ENCODE measurements at places on chromosomes 16 and 17.
A peak's percentile ranks its signal among the peaks of the same experiment; 100 is the strongest.

DNA sequence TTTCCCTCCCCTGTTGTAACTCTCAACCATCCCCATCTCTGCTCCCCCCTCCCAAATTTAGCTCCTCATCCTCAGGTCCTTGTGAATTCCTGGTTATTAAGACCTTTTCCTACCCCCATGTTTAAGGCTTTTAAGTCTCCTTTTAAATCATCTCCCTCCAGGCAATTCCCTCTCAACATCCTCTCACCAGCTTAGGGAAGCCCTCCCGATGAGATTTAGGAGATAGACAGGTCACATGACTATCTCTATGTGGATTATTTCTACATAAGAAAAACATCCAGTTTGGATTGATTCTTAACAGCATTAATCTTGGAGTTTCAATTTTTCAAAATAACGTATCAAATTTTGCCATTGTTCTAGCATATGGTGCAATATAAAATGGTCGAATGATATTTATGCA lies 12.5 kb upstream of the WSB1 start:
- no peak for DNase-seq

GRCh38 chr17:71229070-71229469 lies 891.8 kb upstream of the SOX9 start:
- no peak for DNase-seq

GRCh38 chr16:54444851-54445458 lies 158.4 kb upstream of the IRX3 start:
- no peak for DNase-seq

GRCh38 chr17:28545787-28546415 lies 6.5 kb downstream of the UNC119 start:
- DNase-seq = no peak

GRCh38 chr17:60158751-60159478 lies 9.1 kb downstream of the CA4 start:
- DNase-seq = no peak

DNA sequence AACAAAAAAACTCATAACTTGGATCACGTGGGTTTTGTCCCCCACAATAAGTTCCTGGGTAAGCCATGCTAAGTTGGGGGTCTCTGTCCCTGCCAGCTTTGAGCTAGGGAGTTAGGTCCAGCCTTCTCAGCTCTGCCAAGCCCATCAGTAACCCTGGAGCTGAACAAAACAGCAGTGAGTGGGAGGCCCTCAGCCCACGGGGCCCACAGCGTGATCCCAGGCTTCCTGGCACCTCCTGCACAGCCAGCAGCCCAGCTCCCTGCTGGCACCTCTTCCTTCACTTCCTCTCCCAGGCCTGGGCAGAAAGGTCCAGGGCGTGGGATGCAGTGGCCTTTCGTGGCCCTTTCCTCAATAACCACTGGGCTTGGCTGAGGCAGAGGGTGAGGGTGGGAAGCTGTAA lies 35.5 kb upstream of the CDC42EP4 start:
- no peak for DNase-seq

DNA sequence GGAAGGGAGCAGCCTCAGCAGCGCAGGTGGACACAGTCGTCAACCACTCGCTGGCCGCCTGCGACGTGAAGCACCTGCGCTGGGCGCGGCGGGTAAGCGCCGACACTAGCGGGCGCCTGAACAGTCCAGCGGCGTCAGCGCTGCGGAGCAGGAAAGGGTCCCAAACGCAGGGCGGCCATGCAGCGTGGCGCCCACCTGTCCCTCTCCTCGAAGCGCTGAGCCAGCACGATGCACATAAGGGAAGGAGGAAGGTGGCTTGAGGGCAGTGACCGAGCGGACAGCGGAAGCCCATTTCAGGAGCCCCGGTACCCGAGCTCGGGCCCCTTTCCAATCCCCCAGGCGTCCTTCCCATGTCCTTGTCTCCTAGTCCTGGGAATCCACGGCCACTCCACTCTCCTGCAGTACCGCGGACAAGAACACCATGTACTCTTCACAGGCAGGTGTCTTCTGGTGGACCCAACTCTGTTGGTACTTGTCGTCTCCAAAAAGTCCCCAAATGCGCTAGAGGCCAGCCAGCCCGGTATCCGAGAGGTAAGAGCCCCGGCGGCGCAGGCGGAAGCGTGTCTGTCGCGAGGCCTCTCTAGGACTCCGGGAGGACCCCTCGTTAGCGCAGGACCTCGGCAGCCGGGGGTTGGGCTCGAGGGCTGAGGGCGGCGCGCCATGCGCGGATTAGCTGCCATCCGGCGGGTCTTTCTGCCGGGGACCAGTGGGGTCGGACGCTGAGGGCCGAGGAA lies 14.4 kb downstream of the ZNF232 start:
- DNase-seq = peak; percentile 48

DNA sequence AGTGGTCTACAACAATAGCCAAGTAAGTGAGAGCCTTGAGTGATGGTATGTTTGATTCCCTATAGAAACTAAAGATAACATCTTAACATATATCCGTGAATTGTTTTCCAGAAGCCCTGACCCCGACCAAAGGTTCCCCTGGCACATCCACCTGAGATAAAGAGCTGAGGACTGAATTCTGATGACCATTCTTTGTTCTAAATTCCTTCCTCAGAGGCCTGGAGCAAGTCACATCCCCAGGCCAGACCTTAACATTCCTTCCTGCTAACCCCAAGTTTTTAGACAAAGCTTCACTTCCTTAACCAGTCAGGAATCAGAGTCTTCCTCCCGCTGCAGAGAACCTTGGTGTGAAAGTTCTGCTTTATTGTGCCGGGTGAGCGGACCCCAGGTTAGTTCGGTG lies 83.3 kb downstream of the PMP22 start:
- no peak for DNase-seq

- no peak for DNase-seq
Observed at GRCh38 chr17:21289902-21290571, 5.5 kb downstream of the MAP2K3 start.
